Fibroblast of villous mesenchyme (primary cell): ENCODE measurements at places on chromosomes 12 and 14. TPM values are rescaled to one million over a fixed set of nuclear protein-coding genes. Genes with fewer than 3 reads are reported as not detected.

Gene AQP2
- not detected in 2 replicates for total RNA-seq

Gene APOLD1
- 9.3 and 14.7 TPM in 2 replicates for total RNA-seq

Gene FAM90A1
- under 0.01 TPM in 1 of 2 replicates, not detected in the other for total RNA-seq

Gene GYS2
- total RNA-seq = not detected in 2 replicates

Gene APOF
- not detected in 2 replicates for total RNA-seq

Gene SLCO1B1
- total RNA-seq = not detected in 2 replicates

Gene TMTC1
- 12.2 and 33.2 TPM in 2 replicates for total RNA-seq

Gene KSR2
- not detected in 2 replicates for total RNA-seq

Gene NKX2-1
- total RNA-seq = not detected in 2 replicates

Gene DHH
- not detected in 2 replicates for total RNA-seq

Gene SEL1L
- total RNA-seq = 89.9 and 97.6 TPM in 2 replicates

Gene TRHDE
- 20.9 and 33.7 TPM in 2 replicates for total RNA-seq

Gene ASB2
- total RNA-seq = 0.86 and 1.9 TPM in 2 replicates
